Ecto neural progenitor cell (in vitro differentiated cells): ENCODE measurements at places on chromosomes 7 and 10.
A peak's percentile ranks its signal among the peaks of the same experiment; 100 is the strongest.

DNA sequence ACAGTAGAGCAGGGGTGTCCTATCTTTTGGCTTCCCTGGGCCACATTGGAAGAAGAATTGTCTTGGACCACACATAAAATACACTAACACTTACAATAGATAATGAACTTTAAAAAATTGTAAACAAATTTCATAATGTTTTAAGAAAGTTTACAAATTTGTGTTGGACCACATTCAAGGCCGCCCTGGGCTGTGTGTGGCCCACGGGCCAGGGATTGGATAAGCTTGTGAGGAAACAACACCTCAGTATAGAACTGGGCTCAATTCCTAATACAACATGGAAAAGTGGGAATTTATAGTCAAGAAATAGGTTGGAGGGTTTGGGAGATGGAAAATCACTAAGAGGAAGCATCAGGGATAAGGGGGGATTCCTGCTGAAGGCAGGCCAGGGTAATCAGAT, 17.7 kb downstream of the ZNF277 start:
- DNase-seq = no peak

DNA sequence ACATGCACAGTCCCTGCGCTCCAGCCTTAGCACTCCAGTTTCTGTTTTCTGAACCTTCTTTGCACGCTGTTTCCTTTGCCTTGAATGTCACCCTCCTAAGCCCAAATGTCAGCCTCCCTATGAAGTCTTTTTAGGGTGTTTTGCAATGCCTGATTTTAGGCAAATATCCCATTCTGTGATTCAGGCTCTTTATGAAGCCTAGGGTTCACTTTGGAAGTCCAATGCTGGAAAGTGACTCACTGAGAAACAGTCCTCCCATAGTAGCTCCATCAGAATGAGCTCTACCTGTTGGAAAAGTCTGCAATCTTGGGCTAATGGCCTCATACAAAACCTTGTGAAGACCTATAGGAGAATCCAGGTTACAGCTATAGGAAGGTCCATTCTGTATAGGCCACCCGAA, 5.3 kb downstream of the LAMB4 start:
- no peak for DNase-seq

DNA sequence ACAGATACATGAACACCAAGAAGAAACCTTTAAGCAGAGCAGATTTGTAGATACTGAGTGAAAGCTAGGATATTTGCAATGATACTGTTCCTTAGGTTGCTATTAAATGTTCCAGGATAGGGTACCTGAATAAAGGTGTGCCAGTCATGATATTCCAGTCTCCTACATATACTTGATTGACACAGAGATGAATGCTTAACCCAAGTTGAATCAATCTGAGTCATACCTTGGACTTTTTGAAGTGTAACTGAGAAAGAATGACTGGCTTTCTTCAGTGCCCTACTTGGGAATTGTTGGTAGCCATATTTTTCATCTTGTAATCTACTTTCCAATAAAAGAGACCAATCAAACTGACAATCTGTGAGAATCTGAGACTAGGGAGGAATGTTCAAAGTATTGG, 805.7 kb upstream of the GHITM start:
- no peak for DNase-seq

GRCh38 chr10:11293332-11293731, 275.7 kb downstream of the CELF2 start:
- DNase-seq = peak; percentile 20

DNA sequence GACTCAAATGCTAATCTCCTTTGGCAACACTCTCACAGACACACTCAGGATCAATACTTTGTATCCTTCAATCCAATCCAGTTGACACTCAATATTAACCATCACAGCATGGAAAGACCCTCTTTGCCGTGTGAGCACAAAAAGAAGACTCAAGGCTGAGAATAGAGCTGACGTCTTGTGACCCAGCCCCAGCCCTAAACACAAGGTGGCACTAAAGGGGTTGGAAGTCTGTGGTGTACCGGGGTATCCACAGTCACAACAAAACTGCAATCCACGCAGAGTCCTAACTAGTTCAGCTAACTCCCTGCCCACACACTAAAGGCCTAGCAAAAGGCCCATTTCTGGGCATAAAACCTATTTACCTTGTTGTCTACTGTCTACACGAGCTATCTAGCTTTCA, 200.1 kb downstream of the ACTR3B start:
- DNase-seq = no peak

DNA sequence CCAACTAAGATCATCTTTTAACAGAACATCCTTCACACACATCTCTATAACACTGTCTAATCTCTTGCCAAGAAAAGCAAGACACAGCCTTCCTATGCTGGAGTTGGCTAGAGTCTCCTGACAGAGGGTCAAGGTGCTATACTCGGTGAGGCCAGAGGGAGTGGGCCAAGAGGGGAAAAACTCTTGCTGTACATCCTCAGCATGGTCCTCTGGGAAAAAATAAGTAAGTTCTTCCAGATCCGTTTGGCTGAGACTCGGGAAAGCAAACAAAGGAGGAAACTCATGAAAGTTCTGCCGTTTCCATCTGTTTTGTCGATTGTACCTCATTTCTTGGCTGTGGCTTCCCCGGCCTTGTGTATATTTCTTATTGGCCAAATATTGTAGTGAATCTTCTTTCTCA, 33.9 kb downstream of the VWDE start:
- DNase-seq = no peak

- no peak for DNase-seq
Measured at GRCh38 chr7:148395352-148395811, 195.2 kb upstream of the C7orf33 start.
